ENCODE measurements at places on chromosomes 3 and 15. TPM values are rescaled to one million over a fixed set of nuclear protein-coding genes. Genes with fewer than 3 reads are reported as not detected.

- no peak for DNase-seq
Observed at GRCh38 chr3:77526573-77527113, 486.7 kb downstream of the ROBO2 start.

GRCh38 chr15:93111451-93111850 is 22.4 kb upstream of the RGMA start:
- no peak for DNase-seq

ASB14 gene
- total RNA-seq = not detected

NR2E3 gene
- 0.62 TPM for total RNA-seq

DNA sequence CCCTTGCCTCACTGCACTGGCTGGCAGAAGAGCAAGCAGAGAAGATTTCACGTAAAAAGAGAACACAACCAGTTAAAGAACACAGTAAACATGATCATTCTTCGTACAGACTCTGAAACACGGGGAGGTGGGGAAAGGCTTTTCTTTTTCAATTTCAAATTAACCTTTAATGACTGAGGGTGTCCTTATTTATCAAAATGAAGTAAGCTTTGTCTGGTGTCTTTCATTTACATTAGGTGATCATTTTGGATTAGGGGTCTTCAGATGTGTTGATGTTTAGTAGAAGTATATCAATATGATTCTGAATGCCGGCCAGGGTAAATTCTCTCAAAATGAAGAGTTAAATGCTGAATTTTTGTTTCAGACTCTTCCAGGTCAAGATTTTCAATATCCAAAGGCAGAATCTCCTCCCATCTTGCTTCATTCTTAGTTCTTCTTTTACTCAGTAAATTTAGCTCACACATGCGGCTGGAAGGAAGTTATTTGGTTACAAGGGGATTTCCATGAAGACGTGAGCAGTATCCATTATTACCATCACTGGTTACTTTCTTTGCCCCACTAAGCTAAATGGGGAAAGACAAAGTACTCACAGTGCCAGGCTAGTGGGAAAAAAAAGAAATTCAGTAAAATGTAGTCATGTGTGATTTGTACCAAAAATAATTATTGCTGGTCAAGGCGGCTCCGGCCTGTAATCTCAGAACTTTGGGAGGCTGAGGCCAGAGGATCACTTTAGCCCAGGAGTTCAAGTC is 272.2 kb upstream of the NR2F2 start:
- no peak for DNase-seq
